ENCODE measurements at places on chromosomes 7 and 10.

DNA sequence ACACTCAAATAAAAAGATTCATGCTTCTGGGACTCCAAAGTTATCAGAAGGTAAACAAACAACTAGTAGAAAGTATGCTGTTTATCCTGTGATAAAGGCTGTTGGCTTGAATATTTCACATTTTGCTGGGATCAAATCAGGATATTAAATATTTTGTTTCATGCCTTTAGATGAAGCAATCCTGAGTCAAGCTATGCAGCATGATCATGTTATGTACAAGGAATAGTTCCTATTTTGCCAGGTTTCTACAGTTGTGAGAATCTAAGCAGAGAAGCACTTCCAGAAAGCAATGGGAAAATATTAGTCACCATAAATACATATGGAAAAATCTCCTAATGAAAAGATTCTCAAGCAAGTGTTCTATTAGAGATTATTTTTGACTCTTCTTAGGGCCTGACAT lies 262.8 kb upstream of the PCDH15 start:
- DNase-seq = no peak

- DNase-seq = no peak
Observed at GRCh38 chr10:61248013-61248412, 205.2 kb downstream of the TMEM26 start.

DNA sequence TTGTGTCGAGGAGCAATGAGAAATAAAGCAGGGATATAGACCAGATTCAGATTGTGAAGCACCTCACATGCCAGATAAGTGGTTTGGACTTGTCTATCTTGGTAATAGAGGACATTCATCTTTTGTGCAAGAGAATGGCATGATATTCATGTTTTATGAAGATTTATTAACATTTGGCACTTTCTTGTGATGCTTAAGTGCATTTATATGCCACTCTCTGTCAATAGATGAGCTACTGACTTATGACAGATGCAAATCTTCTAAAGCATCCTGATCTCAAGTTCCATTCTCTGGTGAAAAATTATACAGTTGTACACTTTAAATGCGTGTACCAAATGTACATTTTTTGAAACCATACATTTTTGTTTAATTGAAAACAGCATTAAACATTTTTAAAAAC lies 415.3 kb downstream of the SORCS3 start:
- DNase-seq = no peak

DNA sequence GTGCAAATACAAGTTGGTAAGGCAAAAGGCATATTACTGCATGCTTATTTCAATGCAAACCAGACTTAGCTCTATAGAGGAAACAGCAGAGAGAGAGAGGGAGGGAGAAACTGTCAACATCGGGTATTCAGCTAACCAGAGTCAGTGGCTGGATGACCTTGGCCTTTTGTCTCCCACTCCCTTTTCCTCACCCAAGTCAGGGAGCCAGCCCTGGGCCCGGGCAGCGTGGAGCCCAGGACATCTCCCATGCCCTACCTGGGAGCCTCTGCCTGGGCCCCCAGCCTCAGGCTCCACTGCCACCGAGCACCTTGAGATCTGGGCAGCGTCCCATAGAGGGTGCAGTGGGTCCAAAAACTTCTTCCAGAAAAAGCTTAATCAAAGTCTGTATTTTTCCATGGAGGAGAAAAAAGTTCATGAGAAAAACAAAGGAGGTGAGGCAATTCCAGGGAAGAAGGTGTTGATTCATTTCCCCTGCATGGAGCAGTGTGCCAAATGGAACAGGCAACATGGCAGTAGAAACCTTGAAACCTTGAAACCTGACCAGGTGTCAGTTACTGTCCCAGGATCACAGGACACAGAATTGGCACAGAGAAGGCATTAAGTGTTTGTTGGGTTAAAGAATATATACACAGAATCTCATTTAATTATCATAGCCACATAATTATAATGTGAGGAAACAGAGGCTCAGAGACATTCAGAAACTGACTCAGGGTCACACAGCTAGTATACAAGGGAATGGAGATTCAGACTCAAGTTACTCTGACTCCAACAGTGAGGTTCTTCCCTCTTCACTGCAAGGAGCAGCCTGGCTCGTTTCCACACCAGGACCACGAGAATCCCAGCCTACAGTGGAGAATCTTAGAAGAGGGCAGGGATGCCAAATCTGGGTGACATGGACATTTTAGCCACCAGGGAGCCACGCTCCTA lies 5.8 kb upstream of the NCOA4 start:
- no peak for DNase-seq

DNA sequence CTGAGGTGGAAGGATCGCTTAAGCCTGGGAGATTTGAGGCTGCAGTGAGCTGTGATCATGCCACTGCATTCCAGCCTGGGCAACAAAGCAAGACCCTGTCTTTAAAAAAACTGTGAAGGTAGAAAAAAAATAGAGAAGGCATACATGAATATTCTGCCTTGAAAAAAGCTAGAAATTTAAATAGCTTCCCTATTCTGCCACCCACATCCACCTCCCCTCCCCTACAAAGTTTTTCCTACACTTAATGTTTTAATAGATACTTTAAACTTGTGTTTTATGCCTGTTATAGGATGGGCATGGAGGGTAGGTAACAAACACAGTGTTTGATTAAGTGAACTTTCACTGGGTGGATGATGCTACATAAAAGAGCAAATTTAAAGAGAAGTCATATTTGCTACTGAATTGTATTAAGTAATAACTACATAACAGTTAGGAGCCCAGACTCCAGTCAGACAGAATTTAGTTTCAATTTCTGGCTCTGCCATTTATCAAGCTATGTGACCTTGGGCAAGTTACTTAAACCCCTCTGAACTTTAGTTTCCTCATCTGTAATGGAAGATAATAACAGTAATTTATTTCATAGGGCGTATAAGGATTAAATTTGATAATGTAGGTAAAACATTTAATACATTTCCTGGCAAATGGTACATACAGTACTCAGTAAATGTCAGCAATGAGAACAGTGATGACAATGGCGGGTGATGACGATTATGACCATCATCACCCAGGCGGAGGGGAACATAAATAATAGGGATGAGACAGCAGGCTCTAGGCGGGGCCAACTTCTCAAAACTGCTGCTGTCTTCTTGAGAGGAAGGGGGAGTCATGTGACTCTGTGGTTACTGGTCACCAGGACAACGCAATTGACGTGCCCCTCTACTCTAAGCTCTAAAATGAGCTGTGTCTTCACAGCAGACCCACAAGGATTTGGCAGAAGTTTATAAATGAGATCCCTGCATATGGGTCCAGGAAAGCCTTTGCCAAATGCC lies 15.8 kb downstream of the DNMBP start:
- peak; percentile 42 for DNase-seq

DNA sequence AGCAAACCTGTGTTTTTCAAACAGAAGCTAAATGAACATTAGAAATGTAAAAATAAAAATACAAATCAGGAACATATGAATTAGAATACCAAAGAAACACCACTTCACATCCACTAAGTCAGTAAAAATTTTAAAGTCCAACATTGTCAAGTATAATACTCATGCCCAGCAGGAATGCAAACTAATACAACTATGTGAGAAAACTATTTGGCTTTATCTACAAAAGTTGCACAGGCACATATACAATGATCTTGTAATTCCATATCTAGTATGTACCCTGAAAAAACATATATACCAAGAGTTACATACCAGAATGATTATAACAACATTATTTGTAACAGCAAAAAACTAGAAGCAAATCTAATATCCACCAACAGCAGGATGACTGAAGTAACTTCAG lies 91.1 kb downstream of the RNF32 start:
- no peak for DNase-seq

DNA sequence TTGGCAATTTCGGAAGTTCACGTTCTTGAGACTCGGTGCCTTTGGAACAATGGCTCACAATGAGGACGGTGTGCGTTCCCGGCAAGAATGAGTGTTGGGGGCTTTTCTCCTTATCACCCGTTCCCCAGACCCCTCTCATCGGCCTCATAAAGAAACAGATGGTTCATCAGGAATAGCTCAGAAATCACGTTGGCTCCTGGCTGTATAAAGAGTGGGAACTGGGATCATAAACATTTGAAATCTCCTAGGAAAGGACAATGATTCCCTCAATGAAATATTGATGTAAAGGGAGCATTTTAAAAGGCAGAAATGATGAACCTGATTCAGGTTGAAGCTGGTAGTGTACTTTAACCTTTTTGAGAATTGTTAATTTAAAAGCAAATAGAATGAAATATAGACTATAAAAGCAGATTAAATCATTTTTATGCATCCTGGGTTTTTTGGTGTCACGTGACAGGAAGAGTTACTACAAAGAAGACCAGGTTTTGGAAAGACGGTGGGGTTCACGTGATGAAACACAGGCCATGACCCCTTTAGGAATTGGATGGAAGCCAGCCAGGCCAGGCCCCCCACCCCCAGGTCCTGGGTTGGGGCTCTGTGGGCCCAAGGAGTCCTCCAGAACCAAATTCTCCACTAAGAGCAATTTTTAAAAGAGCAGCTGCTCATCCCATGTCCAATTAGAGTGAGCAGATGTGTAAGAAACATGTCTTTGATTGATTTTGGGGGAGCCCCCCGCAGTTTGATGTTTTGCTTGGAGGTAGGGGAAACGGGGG lies 63.0 kb downstream of the CUX1 start:
- DNase-seq = no peak

- no peak for DNase-seq
Observed at GRCh38 chr10:97525086-97525485, 26.4 kb downstream of the UBTD1 start.

All from urothelium cell line (cell line).